ENCODE measurements at places on chromosomes 1 and 21.

GRCh38 chr1:245693116-245693793 is 538.5 kb downstream of the KIF26B start:
- DNase-seq = no peak

- DNase-seq = peak; percentile 93
Observed at GRCh38 chr1:156608036-156608674, 6.9 kb upstream of the GPATCH4 start.

DNA sequence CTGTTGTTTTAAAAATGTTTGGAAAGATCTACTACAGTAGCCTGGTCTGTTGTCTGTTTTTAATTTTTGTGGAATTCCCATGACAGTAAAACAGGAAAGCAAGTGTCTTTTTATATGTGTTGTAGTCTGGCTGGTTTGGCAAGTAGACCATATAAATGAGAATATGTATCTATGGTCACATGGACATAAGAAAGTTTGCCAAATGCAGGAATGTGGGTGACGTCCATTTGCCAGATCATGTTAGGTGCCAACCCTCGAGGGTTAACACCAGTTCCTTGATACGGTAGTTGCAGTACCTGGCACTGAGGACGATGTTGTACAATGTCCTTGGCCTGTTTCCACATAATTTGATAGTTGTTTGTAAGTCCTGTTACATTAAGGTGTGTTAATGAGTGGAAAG is 6.2 kb downstream of the DAP3 start:
- DNase-seq = no peak

GRCh38 chr21:39258207-39258606 is 55.2 kb downstream of the BRWD1 start:
- DNase-seq = no peak

- DNase-seq = no peak
Observed at GRCh38 chr1:88581703-88582102, 102.4 kb upstream of the PKN2 start.

GRCh38 chr1:14403961-14404645 is 194.4 kb upstream of the KAZN start:
- no peak for DNase-seq

DNA sequence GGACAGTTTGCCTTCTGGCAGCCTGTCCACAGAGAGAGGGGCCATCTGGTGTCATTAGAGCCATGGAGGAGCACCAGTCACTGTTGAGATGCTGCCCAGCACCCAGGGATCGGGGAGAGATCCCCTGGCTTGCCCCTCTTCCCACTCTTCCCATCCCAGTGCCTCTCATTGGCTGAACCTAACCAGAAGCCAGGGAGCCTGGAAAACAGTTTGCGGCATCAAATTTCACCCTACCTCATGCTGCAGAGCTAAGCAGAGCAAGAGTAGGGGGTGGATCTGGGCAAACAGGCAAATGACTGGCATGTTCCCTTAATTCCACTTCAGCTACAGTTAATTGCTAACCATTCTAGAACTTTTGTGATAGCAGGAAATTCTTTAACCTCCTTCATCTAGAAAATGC is 19.1 kb downstream of the TRAF5 start:
- DNase-seq = no peak

DNA sequence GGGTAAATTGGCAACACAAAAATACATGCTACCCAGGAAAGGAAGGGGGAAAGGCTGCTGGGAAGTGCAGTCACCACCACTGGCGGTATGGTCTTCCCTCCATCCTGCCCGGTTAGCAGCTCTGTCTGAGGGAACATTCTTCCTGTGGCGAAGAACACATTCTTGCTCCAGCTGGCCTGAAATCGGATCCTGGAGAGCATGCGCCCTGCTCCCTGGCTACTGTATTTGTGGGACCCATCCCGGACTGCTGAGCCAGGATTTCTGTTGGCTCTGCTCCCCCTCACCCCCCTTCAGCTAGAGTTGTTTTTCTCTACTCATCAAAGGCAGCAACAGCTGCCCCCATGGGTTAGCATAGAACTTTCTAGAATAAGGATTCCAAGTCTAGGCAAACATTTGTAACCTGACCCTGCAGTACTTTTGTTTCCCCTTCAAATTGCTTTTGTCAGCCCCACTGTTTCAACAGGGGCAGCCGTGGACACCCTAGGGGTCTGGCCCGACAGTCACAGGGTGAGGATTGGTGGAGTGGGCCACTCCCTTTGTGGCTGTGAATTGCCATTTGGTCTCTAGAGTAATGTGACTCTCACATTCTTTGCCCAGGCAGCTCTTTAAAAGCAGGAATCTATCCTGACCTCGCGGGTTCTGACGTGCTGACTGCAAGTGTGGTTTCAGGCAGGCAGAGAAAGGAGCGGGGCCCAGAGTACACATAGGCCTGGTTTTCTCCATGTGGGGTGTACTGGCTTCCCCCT is 157.7 kb downstream of the TOMM20 start:
- DNase-seq = peak; percentile 72

GRCh38 chr1:16026723-16027484 is 5.1 kb downstream of the CLCNKA start:
- no peak for DNase-seq

- no peak for DNase-seq
Observed at GRCh38 chr1:155205035-155205434, 2.7 kb downstream of the THBS3 start.
